Osteocyte (in vitro differentiated cells): ENCODE measurements at places on chromosomes 11 and 22. TPM values are rescaled to one million over a fixed set of nuclear protein-coding genes. Genes with fewer than 3 reads are reported as not detected.

The C22orf15 gene
- total RNA-seq = not detected in 2 replicates

DNA sequence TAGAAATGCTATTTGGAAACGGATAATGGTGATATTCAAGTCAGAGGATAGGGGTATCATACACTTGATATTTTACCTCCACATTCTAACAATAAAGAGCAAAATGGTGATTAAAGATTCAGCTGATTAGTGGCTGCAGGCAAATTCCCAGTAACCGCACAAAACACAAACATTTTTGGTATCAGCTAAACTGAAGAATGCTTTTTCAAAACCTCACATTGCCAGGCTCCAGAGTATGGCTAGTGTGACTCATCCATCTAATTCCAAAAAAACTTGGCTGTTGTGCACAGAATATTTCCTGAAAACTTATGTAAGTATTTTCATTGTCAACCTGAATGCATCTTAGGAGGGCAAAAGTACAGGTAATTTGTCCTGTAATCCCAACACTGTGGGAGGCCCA lies 10.9 kb downstream of the SRPRA start:
- H3K27me3 ChIP-seq = no peaks in the 10 kb centered on the region
- DNase-seq = no peak
- no peak overlapping the region for H3K27ac ChIP-seq
- no peak overlapping the region for H3K4me3 ChIP-seq
- H3K4me1 ChIP-seq = no peaks in the 10 kb centered on the region

- H3K4me1 ChIP-seq = peaks cover 6% of the 10 kb centered on the region
- no peak overlapping the region for H3K27ac ChIP-seq
- no peak overlapping the region for H3K4me3 ChIP-seq
- H3K36me3 ChIP-seq = peaks cover 2% of the 10 kb centered on the region
Observed at GRCh38 chr22:47155912-47156311, 393.5 kb downstream of the TBC1D22A start.

DNA sequence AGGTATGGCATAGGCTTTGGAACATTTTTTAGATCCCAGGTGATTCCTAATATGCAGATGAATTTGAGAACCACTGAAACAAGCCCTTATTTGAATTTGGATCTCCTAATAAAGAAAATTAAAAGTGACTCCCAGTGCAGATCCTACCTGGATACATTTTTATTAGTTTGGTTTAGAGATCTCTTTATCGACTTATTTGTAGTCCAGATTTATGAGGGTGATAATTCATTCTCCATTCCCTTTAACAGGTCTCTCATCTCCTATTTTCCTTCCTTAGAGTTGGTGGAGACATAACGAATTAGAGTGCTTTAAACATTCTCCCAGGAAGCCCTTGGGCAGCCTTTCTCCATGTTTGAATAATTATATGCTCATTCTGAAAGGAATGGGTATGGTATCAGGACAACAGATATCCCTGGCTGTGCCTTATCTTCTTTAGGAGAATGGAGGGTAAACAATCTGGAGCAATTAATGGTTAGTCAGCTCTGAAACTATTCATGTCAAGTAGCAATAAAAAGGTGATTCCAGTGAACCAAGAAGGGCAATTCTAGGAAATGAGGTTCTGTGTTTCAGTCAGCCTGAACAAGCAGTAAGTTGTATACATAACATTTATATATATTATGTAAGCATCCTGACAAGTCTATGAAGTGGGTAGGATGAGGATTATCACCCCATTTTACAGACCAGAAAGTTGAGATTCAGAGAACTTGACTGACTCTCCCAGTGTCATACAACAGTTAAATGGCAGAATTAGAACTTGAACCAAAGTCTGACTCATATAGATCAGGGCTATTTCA lies 53.9 kb upstream of the RCE1 start:
- no peak for DNase-seq
- no peaks in the 10 kb centered on the region for H3K27me3 ChIP-seq
- H3K4me3 ChIP-seq = no peak overlapping the region
- no peaks in the 10 kb centered on the region for H3K4me1 ChIP-seq
- no peak overlapping the region for H3K27ac ChIP-seq

DNA sequence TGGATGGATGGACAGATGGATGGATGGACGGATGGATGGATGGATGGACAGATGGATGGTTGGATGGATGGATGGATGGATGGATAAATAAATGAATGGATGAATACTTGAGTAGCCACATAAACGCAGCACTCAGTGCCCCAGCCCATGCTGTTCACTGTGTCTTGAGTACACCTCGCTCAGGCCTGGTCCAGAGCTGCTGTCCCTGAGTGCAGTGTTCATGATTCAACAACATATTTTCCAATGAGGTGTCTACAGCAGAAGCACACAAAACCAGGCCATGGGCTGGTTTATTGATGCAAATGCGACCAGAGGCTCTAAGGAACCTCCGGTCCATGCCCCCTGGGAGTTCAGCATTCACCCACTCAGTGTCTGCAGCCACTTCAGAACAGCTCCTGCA lies 584.3 kb downstream of the BRD1 start:
- no peak overlapping the region for H3K27ac ChIP-seq
- no peak for DNase-seq
- H3K36me3 ChIP-seq = no peaks in the 10 kb centered on the region
- H3K4me1 ChIP-seq = no peaks in the 10 kb centered on the region
- no peaks in the 10 kb centered on the region for H3K27me3 ChIP-seq
